ENCODE measurements at places on chromosomes 16 and 17.

GRCh38 chr16:89489040-89489897 lies 1.1 kb downstream of the ANKRD11 start:
- DNase-seq: peak; percentile 78

GRCh38 chr16:626787-627453 lies 3.9 kb upstream of the WFIKKN1 start:
- no peak for DNase-seq

- no peak for DNase-seq
These were observed 73.6 kb downstream of the SOCS1 start for GRCh38 chr16:11182411-11182810.

- no peak for DNase-seq
These were observed 108.5 kb downstream of the CA4 start for GRCh38 chr17:60258313-60258712.

- no peak for DNase-seq
These were observed 173.7 kb downstream of the HS3ST3B1 start for GRCh38 chr17:14474591-14474990.

- DNase-seq: no peak
These were observed 26.1 kb upstream of the XYLT1 start for GRCh38 chr16:17496891-17497290.

DNA sequence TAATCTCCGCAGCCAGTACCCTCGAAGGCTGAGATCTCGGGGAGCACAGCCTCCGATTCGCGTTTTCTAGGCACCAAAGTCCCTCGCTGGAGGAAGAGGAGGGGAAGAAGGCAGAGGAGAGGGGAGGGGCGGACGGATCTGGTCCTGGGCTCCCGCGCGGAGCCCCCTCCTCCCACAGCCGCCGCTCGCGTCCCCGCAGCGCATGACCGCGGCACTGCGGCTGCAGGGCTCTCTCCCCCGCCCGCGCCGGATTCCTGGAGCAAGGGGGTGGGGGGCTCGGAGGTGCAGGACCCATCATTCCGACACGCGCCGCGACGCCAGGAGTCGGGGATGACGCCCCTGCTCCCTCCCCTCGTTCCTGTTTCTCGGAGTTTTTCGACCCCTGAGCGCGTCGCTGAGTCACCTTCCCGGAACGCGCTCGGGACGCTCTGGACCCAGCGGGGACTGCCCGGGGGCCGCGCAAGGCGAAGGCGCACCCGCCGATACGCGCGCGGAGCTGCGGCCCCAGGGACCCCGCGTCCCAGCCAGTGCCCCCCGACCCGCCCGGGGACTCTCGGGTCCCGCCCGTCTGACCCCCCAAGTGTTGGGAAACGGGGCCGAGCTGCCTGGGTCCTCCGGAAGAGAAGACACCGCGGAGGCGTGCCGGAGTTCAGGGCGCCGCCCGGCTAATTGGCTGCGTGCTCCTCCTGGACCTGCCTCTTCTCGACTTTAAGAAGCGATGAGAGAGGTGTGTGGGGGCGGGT lies 1.4 kb upstream of the SPHK1 start:
- DNase-seq: peak; percentile 91

DNA sequence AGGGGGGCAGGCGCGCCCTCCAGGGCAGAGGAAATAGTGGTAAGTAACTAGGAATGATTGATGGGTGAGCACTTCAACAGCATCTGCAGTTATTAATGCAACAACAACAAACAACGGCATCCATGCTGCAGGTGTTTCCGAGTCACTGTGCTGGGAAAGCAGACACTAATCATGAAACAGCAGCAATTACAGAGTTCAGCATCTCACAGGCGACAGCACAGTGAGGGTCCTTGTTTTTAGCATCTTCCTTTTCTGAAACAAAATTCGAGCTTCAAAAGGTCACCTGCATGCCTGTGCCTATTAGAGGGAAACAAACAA lies 191.9 kb downstream of the SLC39A11 start:
- DNase-seq: no peak

DNA sequence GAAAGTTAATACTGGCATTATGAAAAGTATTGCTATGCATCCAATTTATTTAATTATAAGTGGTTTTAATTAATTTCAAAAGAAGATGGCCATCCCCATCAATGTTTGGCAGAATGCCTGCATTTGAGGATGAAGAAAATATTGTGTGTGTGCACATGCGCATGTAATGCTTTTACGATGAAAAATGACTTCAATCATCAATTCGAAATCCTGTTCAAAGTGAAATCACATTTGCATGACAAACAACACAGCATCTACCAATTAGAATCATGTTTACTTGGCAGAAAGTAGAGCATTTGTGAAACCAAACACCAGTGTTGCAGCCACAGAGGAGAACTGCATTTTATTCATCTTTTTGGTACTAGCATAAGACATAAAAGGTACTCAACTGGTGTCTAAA lies 191.9 kb upstream of the PIRT start:
- DNase-seq: no peak

DNA sequence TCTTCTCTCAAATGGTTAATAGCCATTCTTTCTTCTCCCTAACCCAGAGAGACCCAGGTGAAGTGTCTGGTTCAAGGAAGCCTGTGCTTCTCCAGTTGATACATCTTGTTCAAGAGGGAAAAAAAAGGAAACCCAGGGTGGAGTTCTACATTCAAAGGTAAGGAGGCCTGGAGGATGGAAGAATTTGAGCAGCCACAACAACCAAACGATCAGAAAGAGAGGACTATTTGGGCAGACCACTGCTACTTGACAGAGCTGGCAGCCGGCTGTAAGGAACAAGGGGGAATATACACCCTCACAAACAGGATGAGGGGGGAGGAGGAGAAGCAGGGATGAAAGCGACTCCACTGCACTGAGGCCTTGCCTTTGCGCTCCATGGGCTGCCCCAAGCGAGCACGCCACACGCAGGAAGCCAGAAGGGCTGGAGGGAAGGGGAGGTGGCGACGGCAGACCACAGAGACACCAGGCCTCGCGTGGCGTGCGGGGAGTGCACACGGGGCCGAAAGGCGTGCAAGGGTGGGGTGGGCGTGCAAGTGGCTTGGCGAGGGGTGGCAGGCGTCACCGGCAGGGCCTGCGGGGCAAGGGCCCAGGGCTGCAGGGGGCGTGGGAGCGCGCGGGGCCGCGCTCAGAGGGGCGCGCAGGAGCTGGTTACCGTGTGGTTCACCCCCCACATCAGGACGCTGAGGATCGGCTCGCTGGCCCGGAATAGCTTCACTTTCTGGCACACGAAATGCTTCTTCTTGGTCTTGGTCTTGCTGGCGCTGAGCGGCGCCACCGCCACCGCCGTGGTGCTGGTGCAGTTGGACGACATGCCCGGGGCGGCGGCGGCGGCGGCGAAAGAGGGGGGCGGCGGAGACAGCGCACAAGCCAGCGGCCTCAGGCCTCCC lies 499 bp downstream of the PIP4K2B start:
- no peak for DNase-seq

DNA sequence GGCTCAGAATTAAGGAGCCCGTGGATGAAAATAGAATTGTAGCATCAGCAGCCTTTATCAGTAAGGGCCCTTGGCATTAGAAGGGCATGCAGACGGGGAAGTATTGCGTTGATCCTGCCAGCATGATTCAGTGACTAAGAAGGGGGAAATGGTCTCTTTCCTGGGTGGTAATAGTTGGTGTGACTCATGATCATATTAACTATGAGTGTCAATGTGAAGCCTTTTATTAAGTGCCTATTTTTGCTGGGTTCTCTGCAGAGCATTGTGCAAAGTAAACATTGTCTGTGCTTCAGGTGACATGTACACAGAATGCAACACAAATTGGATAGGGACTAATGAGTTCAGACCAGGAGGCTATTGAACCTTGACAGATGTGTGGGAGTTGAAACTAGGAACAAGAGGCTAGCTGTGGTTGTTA lies 24.5 kb downstream of the RCVRN start:
- DNase-seq: peak; percentile 45

DNA sequence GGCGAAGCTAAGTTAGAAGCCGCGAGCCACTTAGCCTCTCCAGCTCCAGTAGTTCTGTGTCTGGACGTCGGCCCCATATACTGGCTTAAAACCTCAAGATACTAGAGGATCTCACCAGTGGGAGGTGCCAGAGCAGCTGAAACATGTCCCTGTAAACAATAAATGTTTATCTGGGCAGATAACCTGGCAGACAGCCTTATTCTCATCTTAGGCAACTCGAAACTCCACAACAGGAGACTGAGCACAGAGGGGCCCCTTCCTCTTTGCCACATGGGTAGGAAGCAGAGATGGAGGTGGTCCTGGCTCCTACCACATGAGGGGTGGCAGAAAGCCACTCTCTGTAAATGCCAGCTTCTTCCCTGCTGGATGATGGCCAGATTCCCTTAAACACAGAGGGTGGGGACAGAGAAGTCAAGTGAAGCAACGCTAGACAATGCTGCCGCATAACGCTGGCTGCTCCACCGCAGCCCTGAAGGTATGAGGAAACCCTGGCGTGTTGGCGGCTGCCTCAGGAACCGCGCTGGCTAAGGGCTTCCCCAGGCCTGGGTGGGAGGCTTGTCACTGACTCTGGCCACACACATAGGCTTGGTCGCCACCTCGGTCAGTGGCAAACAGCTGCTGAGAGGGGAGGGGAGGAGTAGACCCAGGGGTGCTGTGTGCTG lies 67.9 kb downstream of the HIC1 start:
- DNase-seq: peak; percentile 67

- DNase-seq: no peak
These were observed 2.4 kb downstream of the USP6 start for GRCh38 chr17:5118219-5118618.

- DNase-seq: no peak
These were observed 3.0 kb downstream of the RSAD1 start for GRCh38 chr17:50481648-50482047.

GRCh38 chr17:76524598-76525512 lies 12.7 kb downstream of the CYGB start:
- DNase-seq: no peak

DNA sequence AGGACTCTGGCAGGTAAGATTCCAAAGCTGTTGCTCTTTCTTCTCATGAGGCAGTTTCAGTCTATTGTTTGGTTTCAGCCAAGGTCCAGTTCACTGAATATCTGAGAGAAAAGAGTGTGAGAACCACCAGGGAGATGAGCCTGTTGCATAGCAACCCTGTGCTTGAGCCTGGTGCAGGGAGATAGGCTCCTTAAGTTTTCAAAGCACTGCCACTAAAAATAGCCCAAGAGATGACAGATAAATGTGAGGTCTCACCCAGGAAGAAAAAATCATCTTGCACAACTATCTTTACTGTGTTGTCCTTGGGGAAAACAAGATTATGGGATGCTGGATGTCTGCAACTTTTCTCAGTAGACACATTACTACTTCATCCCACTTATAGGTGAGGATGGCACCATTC lies 26.2 kb upstream of the NUDT7 start:
- DNase-seq: no peak

GRCh38 chr17:49063652-49064051 lies 66.5 kb downstream of the IGF2BP1 start:
- DNase-seq: no peak

DNA sequence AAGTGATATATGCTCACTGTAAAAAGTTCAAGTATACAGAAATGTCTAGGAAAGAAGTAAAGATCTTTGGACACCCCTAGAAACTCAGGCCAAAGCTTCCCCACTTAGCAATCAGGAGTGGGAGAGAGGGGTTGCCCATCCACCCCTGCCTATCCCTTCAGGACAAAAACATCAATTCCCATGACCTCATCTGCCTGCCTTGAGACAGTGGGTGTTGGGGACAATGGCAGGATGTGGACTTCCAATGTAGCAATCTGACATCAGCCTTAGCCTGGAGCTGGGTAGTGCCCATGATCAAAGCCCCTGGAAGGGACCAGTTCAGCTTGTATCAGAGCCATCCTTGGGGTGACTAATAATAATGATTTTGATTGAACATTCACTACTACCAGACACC lies 18.1 kb downstream of the ITPRIPL2 start:
- DNase-seq: no peak

DNA sequence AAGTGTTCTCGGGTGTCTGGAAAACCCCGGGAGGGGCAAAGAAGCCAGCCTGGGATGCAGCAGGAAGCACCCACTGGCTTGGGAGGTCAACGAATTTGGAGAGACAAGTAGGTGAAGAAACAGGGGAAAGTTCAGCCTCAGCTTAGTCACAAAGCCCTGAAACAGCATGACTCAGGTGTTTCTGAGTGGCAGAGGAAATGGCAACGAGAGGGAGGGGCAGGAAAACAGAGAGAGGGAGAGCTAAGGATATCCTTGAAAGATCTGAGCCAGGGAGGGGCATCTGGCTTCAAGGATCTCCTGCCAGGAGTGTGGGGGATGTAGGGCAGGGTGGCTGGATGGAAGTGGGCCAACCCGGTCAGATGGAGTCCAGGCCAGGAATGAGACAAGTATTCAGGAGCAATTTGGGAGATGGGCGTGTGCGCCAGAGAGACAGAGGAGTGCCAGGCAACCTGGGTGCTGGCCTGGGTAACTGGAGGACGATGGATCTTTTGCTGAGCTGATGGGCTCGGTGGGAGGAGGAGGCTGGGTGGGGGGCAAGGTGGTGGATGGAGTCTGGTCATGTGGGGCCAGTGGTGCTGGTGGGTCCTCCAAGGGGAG lies 27.2 kb downstream of the ABCC3 start:
- no peak for DNase-seq

All from GM13977 (cell line).